ENCODE measurements at places on chromosomes 12 and 14. TPM values are rescaled to one million over a fixed set of nuclear protein-coding genes. Genes with fewer than 3 reads are reported as not detected.

DNA sequence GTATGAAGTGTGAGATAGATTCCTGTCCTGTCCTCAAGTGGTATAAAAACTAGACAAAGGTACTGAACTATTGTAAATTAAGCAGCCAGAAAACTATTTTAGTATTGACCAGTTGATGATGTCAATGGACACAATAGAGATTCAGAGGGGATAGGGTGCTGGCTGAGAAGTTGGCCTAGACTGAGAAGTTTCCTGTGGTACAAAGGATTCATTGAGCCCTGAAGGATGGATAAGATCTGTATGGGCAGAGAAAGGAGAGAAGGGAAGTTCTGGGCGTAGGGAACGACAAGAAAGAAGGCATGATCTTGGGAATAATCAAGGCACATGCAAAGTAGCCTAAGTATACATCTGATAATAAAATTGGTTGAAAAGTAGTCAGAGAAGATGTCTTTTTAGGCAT, 44.6 kb downstream of the DAD1 start:
- DNase-seq = no peak

- no peak for DNase-seq
These were observed 55.9 kb upstream of the SEL1L start for GRCh38 chr14:81589381-81590065.

GALNT8 gene
- total RNA-seq = 1.7 TPM

- DNase-seq = no peak
These were observed 1.6 kb downstream of the VDR start for GRCh38 chr12:47903151-47903611.

DPPA3 gene
- not detected for total RNA-seq

DAO gene
- total RNA-seq = not detected

CGRRF1 gene
- 20.7 TPM for total RNA-seq

DNA sequence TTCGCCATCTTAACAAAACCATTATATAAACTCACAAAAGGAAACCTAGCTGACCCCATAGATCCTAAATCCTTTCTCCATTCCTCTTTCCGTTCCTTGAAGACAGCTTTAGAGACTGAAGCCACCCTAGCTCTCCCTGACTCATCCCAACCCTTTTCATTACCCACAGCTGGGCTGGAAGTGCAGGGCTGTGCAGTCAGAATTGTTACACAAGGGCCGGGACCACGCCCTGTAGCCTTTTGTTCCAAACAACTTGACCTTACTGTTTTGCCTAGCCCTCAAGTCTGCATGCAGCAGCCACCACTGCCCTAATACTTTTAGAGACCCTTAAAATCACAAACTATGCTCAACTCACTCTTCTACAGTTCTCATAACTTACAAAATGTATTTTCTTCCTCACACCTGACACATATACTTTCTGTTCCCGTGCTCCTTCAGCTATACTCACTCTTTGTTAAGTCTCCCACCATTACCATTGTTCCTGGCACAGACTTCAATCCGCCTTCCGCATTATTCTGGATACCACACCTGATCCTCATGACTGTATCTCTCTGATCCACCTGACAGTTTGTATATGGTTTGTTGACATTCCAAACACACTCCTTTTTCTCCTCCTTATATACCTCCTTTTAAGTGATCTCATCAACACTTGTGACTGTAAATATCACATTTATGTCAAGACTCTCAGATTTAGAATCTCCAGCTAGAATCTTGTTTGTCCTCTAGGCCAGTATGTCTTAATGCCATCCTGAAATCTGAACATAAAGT, 208.7 kb downstream of the KITLG start:
- no peak for DNase-seq

DNA sequence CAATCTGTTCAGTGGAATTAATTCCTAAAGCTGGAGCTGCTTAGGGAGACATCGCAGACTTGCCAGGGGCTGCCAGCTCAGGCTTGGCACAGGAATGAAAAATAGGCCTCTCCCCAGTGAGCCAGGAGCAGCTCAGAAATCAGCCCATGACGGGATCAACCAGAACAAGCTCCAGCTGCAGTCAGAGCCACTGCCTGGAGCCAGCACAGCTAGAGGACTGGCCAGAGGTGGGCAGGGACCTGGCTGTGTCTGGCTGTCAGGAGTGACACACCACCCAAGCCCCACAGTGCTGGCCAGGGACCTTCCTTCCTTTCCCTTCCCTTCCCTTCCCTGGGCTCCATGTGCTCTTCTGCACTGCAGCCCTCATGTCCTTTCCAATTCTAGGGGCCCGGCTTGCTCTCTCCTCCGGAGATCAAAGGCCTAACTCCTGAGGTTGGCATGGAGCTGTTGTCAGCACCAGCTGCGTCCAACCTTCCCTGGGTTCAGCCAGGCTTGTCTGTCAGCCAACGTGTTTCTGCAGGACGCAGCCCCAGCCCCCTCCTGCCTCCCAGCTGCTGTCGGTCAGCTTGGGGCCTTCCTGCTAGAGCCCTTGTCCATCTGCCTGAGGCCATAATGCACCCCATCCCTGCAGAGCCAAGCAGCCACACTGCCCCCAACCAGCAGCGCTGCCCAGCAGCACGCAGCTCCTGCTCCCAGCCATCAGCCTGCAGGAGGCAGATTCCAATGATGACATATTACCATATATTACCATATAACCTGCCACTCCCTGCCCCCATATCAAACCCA, 149.3 kb downstream of the CALM1 start:
- DNase-seq = peak; percentile 74

- no peak for DNase-seq
These were observed 7.5 kb upstream of the CTDSP2 start for GRCh38 chr12:57853864-57854556.

DNA sequence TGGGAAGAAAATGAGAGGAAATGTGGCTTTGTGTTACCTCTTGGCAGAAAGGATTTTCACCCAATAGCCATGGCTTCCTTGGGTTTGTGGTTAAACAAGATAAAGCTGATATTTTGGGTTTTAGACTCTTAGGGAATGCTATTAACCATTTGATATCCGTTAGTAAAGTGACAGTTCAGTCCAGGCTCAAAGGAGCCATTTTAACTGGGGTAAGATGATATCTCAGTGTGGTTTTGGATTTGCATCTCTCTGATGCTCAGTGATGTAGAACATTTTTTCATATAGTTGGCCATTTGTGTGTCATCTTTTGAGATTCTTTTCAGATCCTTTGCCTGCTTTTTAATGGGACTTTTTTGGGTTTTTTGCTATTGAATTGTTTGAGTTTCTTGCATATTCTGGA, 30.1 kb downstream of the IFT43 start:
- DNase-seq = no peak

- DNase-seq = no peak
These were observed 37.4 kb downstream of the GNPTAB start for GRCh38 chr12:101793401-101793800.

DNA sequence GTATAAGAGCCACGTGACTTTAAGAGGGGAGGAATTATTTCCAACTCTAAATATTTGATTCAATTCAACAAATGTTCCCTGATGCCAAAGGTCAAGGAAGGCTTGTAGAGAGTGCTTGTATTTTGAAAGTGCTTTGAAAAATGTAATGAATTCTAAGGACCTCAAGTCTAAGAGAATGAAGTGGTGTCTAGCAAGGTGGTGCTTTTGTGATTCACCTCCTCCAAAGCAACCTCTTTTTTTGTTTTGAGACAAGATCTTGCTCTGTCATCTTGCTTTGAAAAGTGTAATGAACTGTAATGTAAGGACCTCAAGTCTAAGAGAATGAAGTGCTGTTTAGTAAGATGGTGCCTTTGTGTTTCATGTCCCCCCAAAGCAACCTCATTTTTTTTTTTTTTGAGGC, 13.7 kb downstream of the AK7 start:
- DNase-seq = no peak

SYNDIG1L gene
- total RNA-seq = 0.22 TPM

SLC6A15 gene
- 0.32 TPM for total RNA-seq

DLK1 gene
- total RNA-seq = 22.7 TPM

THTPA gene
- 20.2 TPM for total RNA-seq

DNA sequence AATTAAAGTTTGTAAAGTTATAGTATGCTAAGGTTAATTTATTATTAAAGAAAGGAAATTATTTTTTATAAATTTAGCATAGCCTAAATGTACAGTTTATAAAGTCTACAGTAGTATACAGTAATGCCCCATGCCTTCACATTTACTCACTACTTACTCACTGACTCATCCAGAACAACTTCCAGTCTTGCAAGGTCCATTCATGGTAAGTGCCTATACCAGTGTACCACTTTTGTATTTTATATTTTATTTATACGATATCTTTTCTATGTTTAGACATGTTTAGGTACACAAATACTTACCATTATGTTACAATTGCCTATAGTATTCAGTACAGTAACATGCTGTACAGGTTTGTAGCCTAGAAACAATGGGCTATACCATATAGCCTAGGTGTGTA, 95.1 kb upstream of the GRIN2B start:
- no peak for DNase-seq

GRCh38 chr12:50215033-50215432, 47.9 kb upstream of the CERS5 start:
- DNase-seq = no peak

LRRC43 gene
- 1.4 TPM for total RNA-seq

- DNase-seq = peak; percentile 54
These were observed 73.0 kb upstream of the ATF1 start for GRCh38 chr12:50690925-50691324.

GRCh38 chr14:51836417-51836816, 24.0 kb upstream of the GNG2 start:
- no peak for DNase-seq

DNA sequence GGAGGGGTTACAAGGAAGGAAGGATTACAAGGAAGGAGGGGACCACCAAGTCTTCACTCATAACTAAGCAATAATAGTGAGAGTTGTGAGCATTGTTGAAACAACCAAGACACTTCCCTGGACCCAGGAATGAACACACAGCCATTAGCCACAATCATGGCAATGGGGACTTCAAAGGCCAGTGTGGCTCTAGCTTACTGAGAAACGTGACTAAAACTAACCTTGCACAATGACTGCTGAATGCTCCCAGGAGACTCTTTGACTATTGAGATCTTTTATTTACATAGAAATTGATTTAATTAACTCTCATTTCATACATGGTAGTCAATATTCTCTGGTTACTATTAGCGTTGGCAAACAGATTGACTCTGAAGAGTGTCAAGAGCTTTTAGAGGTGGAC, 263.0 kb upstream of the SOX5 start:
- DNase-seq = no peak

MNAT1 gene
- 25.8 TPM for total RNA-seq

MANSC1 gene
- 8.4 TPM for total RNA-seq

DNA sequence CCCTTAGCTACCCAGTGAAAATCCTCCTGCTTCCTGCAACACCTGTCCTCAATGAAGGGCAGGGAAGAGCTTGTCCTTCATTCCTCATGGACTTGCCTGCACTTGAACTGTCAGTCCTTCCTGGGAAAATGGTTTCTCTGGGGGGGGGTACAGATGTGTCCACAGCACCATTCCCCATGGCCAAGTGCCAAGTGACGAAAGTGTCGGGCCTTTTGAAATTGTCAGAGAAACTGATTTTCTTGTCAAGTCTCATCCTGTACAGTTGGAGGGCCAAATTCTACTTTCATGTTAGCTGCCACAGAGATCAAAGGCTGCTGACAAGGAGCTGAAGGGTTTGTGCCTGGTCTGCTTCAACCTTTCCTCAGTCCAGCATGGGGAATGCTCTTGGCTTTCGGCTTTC, 179.5 kb upstream of the PARP11 start:
- DNase-seq = no peak

GRCh38 chr14:34507884-34508283, 31.6 kb downstream of the EAPP start:
- DNase-seq = no peak

MORN3 gene
- total RNA-seq = not detected

CLEC4C gene
- total RNA-seq = not detected

DPY19L2 gene
- total RNA-seq = 51.0 TPM

DNA sequence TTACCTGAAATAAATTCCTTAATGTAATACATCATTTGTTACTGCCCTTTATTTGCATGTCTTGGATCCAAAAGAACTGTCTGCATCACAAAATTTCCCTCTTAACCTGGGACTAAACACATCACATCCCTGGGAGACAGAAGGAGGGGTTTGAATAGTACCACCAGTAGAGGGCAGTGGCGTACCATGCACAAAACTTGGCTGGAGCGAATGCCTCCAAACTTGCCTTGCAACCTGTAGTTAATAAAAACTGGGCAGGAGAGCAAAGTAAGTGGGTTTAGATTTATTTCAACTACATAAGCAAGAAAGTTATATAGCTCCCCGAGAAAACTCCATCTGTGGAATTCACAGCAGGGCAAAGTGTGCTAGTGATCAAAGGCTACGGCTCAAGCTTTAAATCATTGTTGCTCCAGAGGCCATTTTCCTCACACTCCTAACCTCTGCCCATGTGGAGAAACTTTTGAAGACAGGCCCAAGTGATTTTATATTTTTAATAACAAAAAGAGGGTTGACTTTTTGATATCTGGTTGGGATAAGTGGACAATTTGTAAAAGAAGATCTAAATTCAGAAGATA, 1176.7 kb upstream of the SEL1L start:
- no peak for DNase-seq

- no peak for DNase-seq
These were observed 474.1 kb upstream of the PRICKLE1 start for GRCh38 chr12:43063650-43064049.

GRCh38 chr12:47714826-47715386, 9.1 kb upstream of the RPAP3 start:
- no peak for DNase-seq

GRCh38 chr12:94254270-94254669, 105.9 kb downstream of the PLXNC1 start:
- no peak for DNase-seq

DNA sequence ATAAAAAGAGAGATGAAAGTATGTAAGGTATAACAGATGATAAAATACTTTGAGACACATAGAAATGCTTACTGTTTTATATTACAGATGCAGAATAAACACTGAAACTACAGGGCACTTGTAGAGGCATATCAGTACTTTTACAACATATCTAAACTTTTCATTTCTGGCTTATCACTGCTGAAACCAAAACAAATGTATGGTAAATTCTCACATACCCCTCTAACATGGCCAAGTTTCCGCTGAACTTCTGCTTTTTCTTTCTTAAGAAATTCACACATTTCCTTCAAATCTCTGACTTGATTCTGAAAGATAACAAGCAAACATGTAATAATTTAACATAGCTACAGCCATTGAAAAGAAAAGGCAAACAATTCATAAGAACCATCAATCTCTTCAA, 33.3 kb upstream of the C12orf50 start:
- DNase-seq = no peak

GRCh38 chr12:106179086-106179485, 40.3 kb upstream of the NUAK1 start:
- peak; percentile 34 for DNase-seq

CCDC38 gene
- total RNA-seq = 0.15 TPM

DNA sequence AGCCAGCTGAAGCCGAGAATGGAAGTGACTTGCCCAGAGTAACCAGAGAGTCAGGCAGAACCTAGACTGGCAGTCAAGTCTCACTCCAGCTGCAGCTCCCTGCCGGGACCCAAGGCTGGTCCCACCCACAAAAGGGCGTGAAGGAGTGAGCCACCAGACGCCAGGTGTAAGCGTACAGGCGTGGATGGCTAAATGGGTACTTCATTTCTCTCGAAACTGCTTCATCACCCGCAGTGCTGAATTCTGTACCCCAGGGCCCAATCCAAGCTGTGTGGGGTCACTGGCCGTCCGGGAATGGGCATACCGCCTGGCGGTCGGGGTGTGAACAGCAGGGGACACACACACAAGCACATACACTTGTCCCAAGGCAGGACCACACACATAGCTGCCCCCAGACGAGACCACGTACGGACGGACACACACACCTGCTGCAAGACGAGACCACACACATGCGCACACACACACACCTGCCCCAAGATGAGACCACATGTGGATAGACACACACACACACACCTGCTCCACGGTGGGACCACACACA, 34.8 kb downstream of the DEGS2 start:
- DNase-seq = no peak

APAF1 gene
- total RNA-seq = 3.8 TPM

All from left ventricle myocardium superior (tissue), 1 donor.